Femur (tissue), 1 donor: ENCODE measurements at places on chromosomes 11 and 22.

DNA sequence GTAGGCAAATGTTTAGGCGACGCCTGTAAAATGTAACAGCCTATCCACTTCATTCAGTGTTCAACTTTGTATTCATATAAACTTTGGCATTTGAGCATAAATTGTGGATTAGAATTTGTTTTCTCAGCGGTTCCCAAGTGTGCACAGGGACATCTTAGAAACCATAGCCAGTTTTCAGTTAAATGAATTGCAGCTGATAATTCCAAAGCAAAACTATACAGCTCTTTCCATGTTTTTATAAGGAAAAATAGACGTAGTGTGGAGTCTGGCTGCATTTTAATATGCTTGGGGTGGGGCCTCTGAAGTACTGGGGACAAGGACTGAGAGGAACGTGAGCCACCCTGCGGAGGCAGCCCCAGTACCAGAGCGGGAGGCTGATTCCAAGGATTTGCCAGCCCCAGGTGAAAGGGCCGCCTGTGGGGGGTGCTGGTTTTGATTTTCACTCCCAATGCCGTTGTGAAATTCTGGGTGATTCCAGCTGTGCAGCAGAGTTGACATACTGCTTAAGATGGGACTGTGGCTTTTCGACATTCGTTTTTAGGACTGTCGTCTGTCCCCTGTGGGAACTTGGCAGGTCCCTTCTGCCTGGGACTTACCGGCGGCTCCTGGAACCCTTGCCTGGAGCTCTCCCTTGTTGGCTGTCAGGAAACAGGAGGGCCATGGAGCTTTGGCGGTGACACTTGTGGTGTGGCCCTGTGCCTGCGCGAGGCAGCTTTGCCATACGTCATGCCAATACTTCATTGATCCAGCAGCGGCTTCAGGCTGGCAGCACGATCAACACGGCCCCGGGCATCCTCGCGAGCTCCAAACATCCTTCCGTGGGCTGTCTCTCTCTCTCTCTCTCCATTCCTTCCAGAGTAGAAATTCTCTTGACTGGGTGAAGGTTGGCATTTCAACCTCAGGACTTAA lies 370.9 kb downstream of the TBC1D22A start:
- DNase-seq: no peak

- DNase-seq: no peak
Measured at GRCh38 chr11:12134236-12134585, 23.8 kb downstream of the MICAL2 start.

DNA sequence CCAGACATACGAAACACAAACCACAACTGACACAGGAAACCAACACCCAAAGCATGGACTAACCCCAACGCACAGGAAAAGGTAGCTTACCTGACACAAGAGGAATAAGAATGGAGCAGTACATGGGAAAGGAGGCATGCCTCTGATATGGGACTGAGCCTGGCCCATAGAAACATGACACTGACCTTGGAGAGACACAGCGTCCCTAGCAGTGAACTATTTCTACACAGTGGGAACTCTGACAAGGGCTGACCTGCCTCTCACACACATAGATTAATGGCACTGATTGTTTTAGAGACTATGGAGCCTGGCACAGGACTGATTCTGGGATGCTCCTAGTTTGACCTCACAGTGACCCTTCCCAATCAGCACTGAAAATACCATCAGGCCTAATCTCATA lies 12.0 kb downstream of the CCKBR start:
- DNase-seq: no peak

GRCh38 chr11:20368438-20368837 lies 4.9 kb downstream of the HTATIP2 start:
- no peak for DNase-seq

GRCh38 chr11:68257477-68258362 lies 14.1 kb downstream of the C11orf24 start:
- DNase-seq: peak; percentile 94

- DNase-seq: no peak
Measured at GRCh38 chr11:76542436-76542835, 97.6 kb downstream of the EMSY start.

DNA sequence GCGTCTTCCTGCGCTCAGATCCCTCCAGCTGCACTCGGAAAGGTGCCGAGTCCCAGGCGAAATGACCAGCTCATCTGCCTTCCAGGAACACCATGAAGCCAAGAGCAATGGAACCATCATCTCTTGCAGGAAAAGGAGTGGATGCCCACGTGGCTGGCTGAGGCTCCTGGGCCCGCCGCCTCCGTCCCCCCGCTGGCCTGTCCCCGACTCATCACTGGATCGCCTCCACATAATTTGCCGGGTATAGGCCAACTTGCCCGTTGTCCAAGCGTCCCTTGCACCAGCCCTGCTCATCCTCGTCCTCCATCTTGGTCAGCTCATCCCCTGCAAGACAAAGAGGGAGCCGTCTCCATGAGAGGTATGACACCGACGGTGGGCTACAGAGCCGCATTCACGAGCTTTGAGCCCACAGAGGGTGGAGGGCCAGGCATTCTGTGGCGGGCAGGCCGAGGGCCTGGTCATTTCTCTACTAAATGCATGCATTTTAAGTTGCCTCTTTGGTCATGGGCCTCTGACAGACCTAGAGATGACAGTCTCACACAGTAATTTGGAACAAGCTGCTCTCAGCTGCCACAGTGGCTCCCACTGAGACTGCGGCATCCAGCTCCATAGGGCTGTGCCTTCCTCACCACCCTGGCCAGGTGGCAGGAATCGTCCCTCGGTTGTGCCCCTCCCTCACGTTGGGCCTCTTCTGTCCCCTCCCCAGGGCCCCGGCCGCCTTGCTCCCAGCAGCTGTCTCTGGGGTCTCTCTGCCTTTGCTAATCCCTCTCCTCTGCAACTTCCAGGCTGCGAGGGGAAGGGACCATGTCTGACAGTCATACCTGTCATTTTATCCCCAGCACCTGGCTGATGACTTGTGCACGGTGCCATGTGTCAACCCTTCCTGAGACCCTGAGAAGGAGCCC lies 14.3 kb upstream of the ARFGAP3 start:
- no peak for DNase-seq

DNA sequence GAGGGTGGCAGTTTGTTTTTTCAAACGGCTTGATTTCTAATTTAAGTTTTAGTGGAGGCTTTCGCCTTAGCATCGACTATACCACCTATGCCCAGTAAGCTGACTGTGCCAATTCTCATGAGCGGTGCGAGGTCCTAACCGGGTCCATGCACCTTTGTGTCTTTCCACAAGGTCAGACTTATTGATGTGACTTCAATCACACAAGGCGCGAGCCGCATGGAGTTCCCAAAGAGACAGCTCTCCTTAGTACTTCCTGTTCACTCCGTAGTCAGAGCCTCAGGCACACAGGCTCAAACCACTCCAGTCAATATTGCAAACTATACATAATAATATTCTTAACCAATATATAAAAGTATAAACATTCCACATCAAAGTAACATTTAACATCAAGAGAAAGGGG lies 18.2 kb downstream of the ST14 start:
- no peak for DNase-seq

DNA sequence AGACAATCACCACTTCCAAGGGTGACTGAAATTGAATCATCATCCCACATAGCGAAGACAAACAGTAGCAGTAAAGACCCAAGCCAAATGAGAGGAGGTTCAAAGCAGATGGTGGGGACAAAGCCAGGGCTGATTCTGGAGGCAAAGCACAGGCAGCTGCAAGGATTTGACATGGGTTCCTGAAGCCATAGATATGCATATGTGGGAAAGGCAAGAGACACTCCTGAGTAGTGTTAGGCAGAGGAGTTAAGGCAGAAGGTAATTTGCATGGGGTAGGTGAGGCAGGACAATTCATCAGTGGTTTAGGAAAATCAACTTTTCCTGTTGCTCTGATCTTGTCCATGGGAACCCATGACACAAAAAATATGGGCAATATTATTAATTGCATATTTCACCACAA lies 462.8 kb downstream of the FAM181B start:
- no peak for DNase-seq
